ENCODE measurements at places on chromosomes 7 and 10. TPM values are rescaled to one million over a fixed set of nuclear protein-coding genes. Genes with fewer than 3 reads are reported as not detected.

The PIP gene
- total RNA-seq: not detected

The NME8 gene
- not detected for total RNA-seq

The CALHM1 gene
- total RNA-seq: not detected

The CPA2 gene
- total RNA-seq: not detected

The NPC1L1 gene
- total RNA-seq: not detected

The LIPN gene
- not detected for total RNA-seq

- DNase-seq: no peak
These were observed 67.2 kb upstream of the CTBP2 start for GRCh38 chr10:125227546-125227945.

GRCh38 chr10:48602401-48603135 lies 2.3 kb downstream of the ARHGAP22 start:
- no peak for DNase-seq

- no peak for DNase-seq
These were observed 130.7 kb upstream of the NOBOX start for GRCh38 chr7:144534196-144534595.

- no peak for DNase-seq
These were observed 70.4 kb downstream of the FAM171A1 start for GRCh38 chr10:15300697-15301096.

DNA sequence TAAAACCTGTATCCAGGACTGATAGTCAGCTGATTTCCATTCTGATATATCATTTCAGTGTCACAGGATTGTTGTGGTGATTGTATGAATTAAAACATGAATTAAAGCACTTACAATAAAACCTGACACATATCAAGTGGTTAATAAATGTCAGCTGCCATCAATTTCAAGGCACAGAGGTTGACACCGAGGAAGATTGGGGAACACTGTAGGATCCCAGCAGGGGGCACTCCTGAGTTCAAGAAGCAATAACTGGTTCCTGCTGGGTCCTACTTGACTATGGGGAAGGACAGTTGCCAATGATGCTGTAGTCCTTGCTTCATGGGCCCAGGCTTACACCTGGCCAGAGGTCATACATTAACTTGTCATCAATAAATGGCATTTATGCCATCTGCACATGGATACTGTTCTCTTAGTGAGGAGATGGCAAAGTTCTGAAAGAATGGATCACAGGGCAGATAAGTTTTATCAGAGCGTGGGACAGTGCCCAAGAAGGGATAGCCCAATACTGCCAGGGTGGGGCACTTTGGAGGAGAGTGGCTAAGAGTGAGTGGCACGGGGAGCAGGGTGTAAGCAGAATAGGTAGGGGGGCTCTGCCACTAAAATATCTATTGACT lies 24.1 kb downstream of the FZD1 start:
- DNase-seq: no peak

- DNase-seq: peak; percentile 66
These were observed 120.1 kb downstream of the ARHGAP12 start for GRCh38 chr10:31808258-31809218.

GRCh38 chr7:35735396-35735795 lies 40.5 kb upstream of the HERPUD2 start:
- DNase-seq: no peak

GRCh38 chr10:35331894-35332640 lies 4.2 kb upstream of the CCNY start:
- DNase-seq: no peak

DNA sequence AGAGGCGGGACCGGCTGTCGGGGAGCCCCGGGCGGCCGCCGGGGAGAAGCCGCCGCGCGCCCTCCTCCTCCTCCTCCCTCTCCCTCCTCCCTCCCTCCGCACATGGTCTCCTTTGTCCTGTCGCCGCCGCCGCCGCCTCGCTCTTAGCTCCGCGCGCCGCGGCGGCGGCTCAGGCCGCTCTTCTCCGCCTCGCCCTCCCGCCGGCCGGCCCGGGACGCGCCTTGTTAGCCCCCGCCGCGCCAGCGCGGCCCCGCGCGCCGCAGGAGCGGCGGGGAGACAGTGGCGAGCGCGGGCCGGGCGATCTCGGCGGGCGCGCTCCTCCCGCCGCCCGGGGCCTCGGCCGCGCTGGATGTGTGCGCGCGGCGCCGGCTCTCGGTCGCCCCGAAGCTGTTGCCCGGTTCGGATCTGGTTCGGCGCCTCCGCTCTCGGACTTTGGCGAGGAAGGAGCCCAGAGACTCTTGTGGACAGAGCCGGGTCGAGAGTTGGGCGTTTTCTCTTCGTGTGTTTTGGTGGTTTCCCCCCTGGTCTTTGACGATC lies 437.4 kb upstream of the GALNT17 start:
- no peak for DNase-seq

- no peak for DNase-seq
These were observed 618.3 kb upstream of the AUTS2 start for GRCh38 chr7:68980011-68980410.
